Suppressor macrophage treated with lipopolysaccharide for 4 hours (primary cell): ENCODE measurements at places on chromosomes 1 and 21.

DNA sequence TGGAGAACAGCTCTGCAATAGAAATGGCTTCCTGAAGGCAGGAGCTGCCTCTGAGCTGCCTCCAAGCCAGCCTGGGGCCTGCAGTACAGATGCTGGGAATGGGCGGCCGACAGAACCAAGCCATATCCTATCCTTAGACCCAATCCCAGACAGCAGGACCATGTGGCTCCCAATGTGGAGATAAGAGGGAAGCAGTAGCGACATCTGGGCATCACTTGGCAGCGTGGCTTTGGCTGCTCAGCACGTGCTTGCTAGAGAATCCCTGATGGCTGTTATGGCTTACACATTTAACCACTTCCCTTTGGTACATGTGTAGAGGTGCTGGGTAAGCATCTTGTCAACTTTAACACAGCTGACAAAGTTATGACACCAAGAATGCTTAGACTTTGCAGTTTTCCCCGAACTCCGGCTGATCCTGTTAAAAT is 87.7 kb downstream of the MAN1C1 start:
- peak; percentile 61 for DNase-seq

GRCh38 chr1:218322762-218323161 is 22.4 kb upstream of the TGFB2 start:
- no peak for DNase-seq

DNA sequence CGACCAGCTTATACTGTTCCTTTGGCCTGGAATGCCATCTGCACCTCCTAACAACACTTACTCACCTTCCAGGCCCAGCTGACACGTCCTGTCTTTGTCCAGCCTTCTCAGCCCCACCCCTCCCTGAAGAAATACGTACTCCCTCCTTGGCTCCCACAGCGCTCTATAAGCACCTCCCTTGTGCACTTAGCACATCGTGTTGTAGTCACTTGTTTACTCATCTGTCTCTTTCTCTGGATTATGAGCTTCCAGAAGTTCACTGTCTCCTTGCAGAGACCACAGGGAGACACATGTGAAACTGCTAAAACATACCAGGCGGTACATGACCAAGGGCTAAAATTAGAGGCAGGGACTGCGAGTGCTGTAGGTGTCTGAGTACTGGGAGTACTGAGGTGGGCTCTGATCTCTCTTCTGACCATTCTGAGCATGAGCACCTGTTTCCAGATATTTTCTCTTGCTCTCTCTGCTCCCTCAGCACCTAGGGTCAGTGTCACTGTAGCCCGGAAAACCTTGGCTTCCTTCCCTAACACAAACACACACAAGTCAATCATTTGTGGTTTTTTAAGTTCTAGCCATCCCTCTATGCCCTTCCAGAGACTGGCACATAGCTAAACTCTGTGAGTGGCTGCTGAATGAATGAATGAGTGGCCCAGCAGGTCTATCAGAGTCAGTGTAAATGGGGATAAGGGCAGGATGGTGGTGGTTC is 5.1 kb downstream of the DCST1 start:
- DNase-seq = peak; percentile 40

GRCh38 chr1:77533660-77534305 is 148.7 kb downstream of the ZZZ3 start:
- peak; percentile 64 for DNase-seq

DNA sequence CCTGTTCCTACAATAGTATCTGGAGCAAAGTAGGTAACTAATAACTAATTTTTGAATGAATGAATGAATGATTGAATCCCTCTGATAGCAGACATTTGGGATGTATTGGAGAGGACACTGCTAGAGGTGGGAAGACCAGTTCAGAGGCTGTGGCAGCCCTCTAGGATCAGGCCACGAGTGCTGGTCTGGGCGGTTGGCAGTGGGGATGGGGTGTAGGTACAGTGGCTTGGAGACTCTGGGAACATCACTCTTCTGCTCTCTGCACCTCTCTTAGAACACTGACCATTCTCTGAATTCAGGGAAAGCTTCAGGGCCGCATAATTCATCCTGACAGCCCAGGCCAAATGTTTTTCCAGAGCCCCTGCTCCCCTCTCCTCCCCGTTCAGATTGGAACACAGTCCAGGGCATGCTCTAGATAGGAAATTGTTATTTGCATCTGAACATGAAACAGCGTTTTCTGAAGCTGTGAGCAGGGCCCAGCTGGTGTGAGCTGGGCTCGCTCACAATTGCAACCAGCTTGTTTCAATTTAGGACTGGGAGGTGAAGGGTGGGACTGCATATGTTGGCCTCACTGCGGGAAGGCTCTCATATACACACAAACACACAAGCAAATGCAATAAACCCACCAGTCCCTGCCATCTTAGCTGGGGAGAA is 253.1 kb upstream of the USP24 start:
- DNase-seq = no peak

GRCh38 chr21:17794518-17795145 is 24.5 kb downstream of the C21orf91 start:
- no peak for DNase-seq

- DNase-seq = no peak
Measured at GRCh38 chr1:202961220-202961880, 3.2 kb upstream of the ADIPOR1 start.

DNA sequence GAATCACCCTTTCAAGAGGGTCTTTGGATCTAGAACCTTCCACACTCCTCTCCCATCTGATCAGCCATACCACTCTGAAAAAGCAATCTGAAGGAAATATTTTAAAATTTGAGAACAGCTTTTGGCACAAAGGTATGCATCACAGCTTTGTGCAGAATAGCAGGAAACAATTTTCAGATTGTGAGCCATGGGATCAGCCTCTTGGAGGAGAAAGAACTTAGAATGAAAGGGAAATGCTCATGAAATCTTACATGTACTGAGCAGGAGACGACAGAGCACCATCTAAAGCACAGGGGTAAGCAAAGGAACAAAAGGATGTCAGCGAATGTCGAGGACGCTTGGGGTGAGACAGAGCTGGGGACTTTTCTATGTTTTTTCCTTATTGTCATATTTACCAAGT is 54.4 kb downstream of the EDN2 start:
- DNase-seq = no peak

- peak; percentile 78 for DNase-seq
Measured at GRCh38 chr1:21963477-21964217, 13.2 kb upstream of the CELA3B start.

DNA sequence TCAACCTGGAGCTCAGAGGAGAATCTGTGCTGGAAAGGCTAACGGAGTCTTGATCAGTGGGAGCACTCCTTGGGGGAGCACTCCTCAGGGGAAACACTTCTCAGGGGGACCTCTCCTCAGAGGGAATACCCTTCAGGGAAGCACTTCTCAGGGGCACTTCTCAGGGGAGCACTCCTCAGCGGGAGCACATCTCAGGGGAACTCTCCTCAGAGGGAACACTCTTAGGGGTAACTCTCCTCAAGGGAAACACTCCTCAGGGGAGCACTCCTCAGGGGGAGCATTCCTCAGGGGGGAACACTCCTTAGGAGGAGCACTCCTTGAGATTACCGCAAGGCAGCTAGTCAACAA is 41.2 kb downstream of the CD2 start:
- no peak for DNase-seq
